Renal pelvis (tissue), 12 donors: ENCODE measurements at places on chromosomes 5 and 9. TPM values are rescaled to one million over a fixed set of nuclear protein-coding genes. Genes with fewer than 3 reads are reported as not detected.

Gene INSL4
- not detected for polyA plus RNA-seq

Gene BRINP1
- polyA plus RNA-seq, result 2.9 TPM

Gene TAF11L5
- polyA plus RNA-seq, result not detected

Gene BHMT2
- polyA plus RNA-seq, result 35.1 TPM

Gene KDM3B
- 103 TPM for polyA plus RNA-seq

Gene DNAJC25
- 14.0 TPM for polyA plus RNA-seq

Gene FGF1
- polyA plus RNA-seq, result 19.0 TPM

Gene NEURL1B
- 12.7 TPM for polyA plus RNA-seq

Gene COL15A1
- 29.6 TPM for polyA plus RNA-seq

Gene FPGS
- 53.4 TPM for polyA plus RNA-seq

Gene CAPSL
- polyA plus RNA-seq, result 5.6 TPM

Gene PRELID2
- polyA plus RNA-seq, result 6.7 TPM

Gene ADCY2
- 4.0 TPM for polyA plus RNA-seq

Gene BBLN
- polyA plus RNA-seq, result 51.7 TPM

Gene PCDHAC1
- 0.06 TPM for polyA plus RNA-seq

Gene IL7R
- polyA plus RNA-seq, result 1.3 TPM

Gene SNX24
- 26.1 TPM for polyA plus RNA-seq

Gene TAS2R1
- polyA plus RNA-seq, result 0.13 TPM

Gene PCDH1
- polyA plus RNA-seq, result 24.8 TPM

Gene SIL1
- 40.3 TPM for polyA plus RNA-seq

Gene KLHL9
- polyA plus RNA-seq, result 47.0 TPM

Gene IFNB1
- polyA plus RNA-seq, result not detected

Gene PTGES
- polyA plus RNA-seq, result 4.3 TPM

Gene FAM53C
- polyA plus RNA-seq, result 35.3 TPM

Gene DMRT3
- polyA plus RNA-seq, result 1.2 TPM

Gene PCDHGA12
- 2.9 TPM for polyA plus RNA-seq

Gene FOXD4
- 0.26 TPM for polyA plus RNA-seq

Gene ELAVL2
- polyA plus RNA-seq, result 1.5 TPM

Gene KLHL3
- polyA plus RNA-seq, result 26.6 TPM

Gene SLC36A3
- polyA plus RNA-seq, result not detected

Gene TBC1D9B
- polyA plus RNA-seq, result 117 TPM

Gene C9orf43
- 0.88 TPM for polyA plus RNA-seq

Gene ZNF367
- 8.6 TPM for polyA plus RNA-seq

Gene SYK
- polyA plus RNA-seq, result 26.1 TPM

Gene PTPRD
- polyA plus RNA-seq, result 122 TPM

Gene HCN1
- polyA plus RNA-seq, result 0.04 TPM

Gene EFCAB9
- polyA plus RNA-seq, result not detected

Gene TAF1L
- polyA plus RNA-seq, result 0.09 TPM

Gene RNF145
- polyA plus RNA-seq, result 82.0 TPM

Gene ERGIC1
- 119 TPM for polyA plus RNA-seq

Gene SOX30
- polyA plus RNA-seq, result 0.68 TPM

Gene SH3PXD2B
- 32.1 TPM for polyA plus RNA-seq

Gene MCC
- polyA plus RNA-seq, result 29.4 TPM

Gene FAM78A
- 2.6 TPM for polyA plus RNA-seq

Gene SPIN1
- 169 TPM for polyA plus RNA-seq

Gene PCDHGB6
- polyA plus RNA-seq, result 6.8 TPM

Gene TCF7
- 13.3 TPM for polyA plus RNA-seq
